ENCODE measurements at places on chromosomes 5 and 9.
A peak's percentile ranks its signal among the peaks of the same experiment; 100 is the strongest.

GRCh38 chr5:155103146-155103545 lies 89.6 kb downstream of the KIF4B start:
- no peak for DNase-seq

DNA sequence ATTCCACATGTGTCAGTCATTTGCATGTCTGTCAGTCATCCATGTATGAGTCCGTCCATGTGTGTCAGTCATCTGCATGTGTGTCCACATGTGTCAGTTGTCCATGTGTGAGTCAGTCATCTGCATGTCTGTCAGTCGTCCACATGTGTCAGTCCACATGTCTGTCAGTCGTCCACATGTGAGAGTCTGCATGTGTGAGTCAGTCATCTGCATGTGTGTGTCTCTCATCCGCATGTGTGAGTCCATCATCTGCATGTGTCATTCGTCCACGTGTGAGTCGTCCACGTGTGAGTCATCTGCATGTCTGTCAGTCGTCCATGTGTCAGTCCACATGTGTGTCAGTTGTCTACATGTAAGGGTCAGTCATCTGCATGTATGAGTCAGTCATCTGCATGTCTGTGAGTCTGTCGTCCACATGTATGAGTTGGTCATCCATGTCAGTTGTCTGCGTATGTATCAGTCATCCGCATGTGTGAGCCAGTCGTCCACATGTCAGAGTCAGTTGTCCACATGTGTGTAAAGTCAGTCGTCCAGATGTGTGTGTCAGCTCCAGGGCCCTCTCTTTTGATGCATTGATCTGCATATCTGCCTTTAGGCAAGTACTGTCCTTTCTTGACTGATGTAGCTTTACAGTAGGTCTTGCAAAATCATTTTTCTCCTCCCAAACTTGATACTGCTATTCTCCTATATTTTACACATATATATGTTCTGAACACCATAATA lies 72.5 kb upstream of the CACNA1B start:
- DNase-seq, result no peak

DNA sequence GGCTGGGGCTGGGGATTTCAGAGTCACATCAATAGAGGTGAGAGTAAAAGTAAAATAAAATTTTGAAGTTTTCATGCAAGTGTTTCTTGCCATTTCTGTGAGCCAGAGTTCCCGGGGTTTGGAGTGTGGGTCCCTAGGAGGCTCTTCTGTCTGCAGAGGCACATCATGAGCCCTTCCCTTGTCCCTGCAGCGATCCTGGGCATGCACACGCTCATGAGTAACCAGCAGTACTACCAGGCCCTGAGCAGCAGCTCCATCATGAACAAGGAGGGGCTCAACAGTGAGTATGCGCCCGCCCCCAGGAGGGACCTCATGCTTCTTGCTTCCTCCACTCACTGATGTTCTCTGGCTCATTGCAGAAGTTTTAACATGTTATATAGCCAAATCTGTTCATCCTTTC lies 61.1 kb downstream of the TMOD1 start:
- DNase-seq, result no peak

GRCh38 chr9:126452106-126452505 lies 125.5 kb downstream of the MVB12B start:
- DNase-seq, result no peak

DNA sequence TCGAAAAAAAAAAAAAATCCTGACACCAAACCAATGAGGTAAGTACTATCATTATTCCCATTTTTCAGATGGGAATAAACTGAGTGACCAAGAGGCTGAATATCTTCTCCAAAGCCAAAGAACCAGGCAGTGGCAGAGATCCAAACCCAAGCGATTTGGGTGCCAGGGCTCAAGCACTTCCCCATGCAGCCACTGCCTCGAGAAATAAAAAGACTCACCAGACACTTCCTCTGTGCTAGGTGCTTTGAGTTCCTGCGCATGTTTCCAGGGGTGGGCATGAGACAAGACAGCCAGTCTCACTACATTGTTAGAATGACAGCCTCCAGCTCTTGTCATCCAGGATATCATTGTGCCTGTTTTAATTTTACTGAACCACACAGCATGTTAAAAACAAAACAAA lies 2.3 kb upstream of the RPL26L1 start:
- no peak for DNase-seq

DNA sequence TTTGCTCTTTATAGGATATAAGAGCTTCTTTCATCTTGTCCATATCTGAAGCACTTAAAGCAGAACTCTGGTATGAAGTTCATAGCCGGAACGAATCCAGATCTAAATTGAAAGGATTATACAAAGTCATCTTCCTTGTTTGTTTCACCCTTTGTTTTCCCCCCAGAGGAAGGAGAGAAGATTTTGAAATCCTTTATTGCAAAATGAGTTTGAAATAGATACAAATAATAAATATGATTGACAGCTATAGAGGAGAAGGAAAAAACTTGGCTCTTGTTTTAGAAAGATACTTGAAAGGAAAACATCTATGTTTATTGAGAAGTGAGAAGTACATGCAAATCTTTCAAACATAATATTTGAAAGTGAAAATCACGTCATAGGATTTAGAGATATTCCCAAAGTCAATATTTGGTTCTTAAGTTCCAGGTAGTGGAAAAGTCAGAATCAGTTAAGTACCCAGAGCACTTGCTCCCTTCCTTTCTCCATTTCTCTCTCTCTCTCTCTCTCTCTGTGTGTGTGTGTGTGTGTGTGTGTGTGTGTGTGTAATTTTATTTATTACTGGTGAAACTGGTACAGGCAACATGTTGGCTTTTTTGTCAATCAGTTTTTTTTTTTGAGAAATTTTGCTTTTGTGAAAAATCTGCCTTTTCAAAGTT lies 27.2 kb downstream of the PAM start:
- DNase-seq, result no peak

DNA sequence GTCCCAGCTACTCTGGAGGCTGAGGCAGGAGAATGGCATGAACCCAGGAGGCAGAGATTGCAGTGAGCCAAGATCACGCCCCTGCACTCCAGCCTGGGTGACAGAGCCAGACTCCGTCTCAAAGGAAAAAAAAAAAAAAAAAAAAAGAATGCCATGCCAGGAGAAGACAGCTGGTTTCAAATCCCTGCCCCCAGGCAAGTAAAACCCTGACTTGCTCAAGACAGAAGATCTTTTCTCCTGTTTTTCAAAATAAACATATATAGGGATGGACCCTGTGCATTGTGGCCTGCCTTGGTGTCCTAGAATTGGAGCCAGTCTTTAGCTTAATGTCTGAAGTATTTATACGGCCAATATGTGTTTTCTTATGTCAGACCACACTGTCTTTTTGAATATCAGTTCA lies 177.1 kb downstream of the NR3C1 start:
- no peak for DNase-seq

DNA sequence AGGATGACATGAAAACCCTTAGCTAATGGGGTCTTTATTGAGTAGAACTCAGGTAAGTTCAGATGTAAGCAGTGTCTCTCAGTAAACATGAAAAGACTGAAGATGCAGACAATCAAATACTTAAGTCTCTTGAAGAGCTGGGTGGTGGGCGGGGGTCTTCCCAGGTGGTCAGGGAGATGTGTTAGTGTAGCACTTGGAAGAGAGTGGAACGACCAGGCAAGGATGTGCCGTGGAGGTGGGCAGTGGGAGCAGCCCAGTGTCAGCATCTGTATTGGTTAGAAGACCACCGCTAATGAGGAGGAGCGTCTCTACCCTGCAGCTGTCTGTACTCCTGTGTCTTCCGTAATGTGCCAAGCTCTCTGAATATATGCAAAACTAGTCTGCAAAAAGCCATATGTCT lies 4.4 kb downstream of the S1PR3 start:
- DNase-seq, result no peak

GRCh38 chr5:162360373-162360931 lies 292.9 kb downstream of the GABRG2 start:
- DNase-seq, result no peak

DNA sequence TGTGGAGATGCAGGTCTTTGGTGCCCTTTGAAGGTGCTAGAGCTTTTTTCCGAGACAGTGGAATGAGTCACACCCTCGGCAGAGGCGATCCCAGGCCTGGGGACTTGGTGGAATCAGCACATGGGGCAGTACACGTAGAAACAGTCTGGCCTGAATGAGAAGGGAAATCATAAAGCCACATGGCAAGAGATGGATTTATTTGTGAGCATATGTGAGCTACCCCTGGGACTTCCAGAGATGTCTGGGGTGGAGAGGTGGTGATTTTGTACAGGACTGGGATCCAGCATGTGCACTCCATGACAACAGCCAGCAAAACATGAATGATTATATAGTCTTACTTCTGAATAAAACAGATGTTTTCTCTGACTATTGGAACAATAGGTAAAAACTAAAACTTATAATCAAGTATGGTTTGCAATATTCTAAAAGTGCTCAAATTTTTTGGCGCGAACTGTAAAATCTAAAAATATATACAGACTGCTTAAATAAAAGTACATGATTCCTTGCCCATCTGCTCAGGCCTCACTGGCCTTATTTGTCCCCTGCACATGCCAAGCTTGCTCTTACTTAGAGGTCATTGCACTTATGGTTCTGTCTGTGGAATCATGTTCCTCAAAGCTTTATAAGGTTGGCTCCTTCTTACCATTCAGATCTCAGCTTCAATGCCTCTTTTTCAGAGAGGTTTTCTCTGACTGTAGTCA lies 54.7 kb upstream of the SMARCA2 start:
- DNase-seq, result no peak

DNA sequence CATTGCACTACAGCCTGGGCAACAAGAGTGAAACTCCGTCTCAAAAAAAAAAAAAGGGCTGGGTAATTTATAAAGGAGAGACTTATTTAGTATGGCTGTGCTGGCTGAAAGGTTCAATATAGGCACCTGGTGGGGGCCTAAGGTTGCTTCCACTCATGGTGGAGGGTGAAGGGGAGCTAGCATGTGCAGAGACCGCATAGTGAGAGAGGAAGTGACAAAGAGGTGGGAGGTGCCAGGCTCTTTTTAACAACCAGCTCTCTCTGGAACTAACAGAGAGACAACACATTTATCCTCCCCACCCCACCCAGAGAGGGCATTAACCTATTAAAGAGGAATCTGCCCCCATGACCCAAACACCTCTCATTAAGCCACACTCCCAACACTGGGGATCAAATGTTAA lies 28.9 kb upstream of the SERINC5 start:
- no peak for DNase-seq

DNA sequence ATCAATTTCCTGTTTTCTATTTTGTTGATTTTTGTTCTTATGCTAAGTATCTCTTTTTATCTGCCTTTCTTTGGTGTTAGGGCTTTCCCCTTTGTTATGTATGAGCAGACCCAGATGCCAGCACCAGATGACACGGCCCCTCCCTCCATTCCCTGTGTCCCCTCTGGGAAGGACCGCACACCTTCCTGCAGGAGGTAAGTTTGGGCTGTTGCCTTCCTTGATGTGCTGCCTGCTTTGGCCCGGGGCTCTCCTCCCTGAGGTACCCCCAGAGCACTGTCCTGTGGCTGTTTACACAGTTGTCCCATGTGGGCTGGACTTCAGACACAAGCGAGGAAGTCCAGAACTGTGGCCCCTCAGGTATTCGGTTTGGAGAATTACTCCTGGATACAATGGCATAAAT lies 343.8 kb upstream of the IRX1 start:
- no peak for DNase-seq

GRCh38 chr5:32272746-32273145 lies 40.0 kb downstream of the MTMR12 start:
- DNase-seq, result no peak

- DNase-seq, result peak; percentile 37
Observed at GRCh38 chr5:124740991-124741583, 5.4 kb downstream of the ZNF608 start.

- no peak for DNase-seq
Observed at GRCh38 chr5:91825618-91826017, 442.5 kb upstream of the ARRDC3 start.

DNA sequence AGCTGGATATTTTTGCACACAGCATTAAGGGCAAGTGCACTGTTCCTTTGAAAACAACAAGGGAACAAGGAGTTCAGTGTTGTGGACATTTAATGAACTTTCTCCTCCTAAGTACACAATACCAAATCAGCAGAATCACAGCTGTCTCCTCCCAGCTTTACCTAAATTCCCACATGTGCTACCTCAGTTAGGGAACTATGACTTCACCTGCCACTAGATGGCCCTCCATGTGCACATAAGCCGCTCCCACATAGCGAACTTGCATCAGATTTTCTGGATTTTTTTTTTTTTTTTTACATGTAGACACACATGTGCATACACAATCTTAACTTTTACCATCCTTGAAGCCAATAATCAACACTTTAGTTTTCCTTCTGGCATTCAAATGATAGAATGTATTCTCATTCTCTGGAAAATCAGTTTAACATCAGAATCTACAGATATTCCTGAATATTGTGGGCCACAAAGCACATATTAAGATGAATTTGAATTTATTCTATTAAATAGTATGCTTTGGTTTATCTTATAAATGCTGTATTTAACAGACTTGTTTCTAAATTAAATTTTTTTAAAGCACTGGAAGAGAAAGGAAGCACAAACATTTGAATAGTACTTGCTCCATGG lies 123.6 kb downstream of the PALM2AKAP2 start:
- peak; percentile 91 for DNase-seq

- DNase-seq, result no peak
Observed at GRCh38 chr5:1909346-1909985, 26.7 kb upstream of the IRX4 start.

DNA sequence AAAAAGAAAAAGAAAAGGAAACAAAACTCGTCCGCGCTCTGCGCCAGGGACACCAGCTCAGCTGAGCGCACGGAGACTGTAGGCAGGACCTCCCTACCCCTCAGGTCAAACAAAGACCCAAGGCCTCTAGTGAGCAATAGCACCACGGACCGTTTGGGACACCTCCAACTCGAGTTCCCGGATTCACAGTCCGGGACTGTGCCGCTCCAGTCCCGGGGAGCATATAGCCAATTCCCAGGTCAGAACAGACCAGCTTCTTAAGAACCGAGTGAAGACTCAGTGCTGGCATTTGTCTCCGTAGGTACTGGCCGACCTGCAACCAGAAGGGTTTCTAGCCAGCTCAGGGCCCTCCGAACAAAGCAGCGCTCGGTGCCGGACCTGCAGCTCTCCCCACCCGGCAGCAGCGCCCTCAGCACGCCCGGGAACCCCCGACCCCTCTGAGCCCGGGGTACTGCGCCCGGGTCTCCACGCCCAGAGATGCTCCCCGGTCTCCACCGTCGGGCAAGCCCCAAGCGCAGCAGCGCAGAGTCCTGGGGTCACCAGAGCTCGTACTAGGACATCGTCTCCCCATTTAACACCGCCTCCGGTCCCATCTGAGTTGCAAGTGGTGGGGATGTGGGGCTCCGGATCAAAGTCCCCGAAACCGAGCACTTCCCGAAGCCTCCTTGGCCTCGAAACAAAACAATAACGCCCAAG lies 591 bp downstream of the ABCA1 start:
- DNase-seq, result peak; percentile 61

- DNase-seq, result no peak
Observed at GRCh38 chr9:16816011-16816410, 54.5 kb downstream of the BNC2 start.

All from choroid plexus epithelial cell (primary cell).